ENCODE measurements at places on chromosomes 1 and 21. TPM values are rescaled to one million over a fixed set of nuclear protein-coding genes. Genes with fewer than 3 reads are reported as not detected.

- peak; percentile 70 for DNase-seq
Observed at GRCh38 chr1:68231627-68232288, 565 bp downstream of the WLS start.

AADACL4 gene
- not detected for total RNA-seq

DNA sequence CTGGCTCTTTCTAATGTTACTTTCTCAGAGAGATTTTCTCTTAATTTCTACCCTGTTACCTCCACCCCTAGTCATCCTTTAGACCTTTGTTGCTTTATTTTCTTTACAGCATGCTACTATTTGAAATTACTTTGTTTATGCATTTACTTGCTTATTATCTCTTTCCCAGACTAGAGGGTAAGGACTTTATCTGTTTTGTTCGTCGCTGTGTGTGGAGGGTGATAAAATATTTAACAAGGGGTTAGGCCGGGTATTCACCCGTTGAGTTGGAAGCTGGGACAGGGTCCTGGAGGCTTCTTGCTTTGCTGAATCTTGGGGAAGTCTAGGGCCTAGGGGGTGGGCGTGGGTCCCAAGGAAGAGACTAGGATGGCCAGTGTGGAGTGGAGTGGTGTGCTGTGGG, 43.6 kb downstream of the CDC14A start:
- DNase-seq = no peak

DNA sequence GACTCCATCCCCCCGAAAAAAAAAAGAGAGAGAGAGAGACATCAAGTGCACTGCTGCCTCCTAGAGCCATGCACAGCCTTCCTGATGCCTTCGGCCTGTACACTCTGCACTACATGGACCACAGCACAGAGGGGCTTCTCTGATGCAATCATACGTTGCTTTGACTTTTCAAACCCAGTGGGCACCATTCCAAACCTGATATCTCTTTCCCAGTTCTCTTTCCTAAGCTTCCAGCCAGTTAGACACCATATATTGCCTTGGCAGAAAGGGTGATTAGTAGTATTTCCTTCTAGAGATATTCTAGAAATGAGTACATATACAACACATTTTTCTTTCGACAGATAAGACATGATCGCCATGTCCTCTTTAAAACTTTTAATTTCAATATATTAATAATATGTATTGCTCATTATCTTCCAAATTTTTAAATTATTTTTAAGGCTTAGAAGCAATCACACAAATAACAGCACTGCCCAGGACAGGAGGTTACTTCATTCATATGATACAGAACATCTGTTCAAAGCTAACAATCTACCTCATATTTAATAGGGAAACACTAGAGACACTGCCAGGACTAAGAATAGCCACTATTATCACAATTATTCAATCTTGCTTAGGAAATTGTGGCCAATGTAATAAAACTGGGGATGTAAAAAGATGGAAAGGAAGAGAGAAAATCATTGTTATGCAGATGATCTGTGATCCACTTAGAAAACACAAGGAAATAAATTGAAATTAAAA, 9.9 kb downstream of the CLCA1 start:
- DNase-seq = no peak

Measured in sciatic nerve (tissue), 2 donors.